ENCODE measurements at places on chromosomes 4 and X.

DNA sequence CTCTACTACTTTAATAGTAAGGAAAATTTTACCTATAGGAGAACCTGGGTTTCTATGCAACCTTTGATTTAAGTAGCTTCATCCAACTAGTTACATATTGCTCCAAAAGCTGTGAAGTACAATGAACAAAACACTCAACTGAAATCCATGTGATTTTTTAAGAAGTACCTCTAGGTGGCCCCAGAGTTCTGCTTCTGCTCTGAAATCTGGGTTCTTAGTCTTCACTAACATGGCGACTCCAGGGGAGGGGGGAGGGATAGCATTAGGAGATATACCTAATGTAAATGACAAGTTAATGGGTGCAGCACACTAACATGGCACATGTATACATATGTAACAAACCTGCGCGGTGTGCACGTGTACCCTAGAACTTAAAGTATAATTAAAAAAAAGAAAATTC lies 73.4 kb upstream of the MAGEB2 start:
- no peak for DNase-seq

GRCh38 chrX:69968950-69969349 lies 80.8 kb downstream of the AWAT2 start:
- DNase-seq: no peak

DNA sequence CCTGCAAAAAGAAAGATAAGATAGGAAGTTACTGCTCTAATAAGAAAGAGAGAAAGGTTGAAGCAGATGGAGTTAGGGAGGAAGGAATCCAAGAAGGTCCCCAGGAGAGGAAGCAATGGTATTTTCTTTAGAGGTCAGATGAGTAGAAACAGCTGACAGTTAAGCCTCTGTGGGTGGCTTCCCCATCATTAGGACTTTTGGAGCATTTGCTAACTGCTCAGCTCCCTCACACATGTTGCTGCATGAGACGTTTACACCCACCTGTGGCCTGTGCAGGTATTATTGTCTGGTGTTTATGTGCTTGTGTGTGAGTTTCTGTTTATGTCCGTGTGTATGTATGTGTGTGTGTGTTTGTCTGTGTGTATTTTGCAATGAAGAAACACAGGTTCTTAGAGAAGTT lies 346.8 kb downstream of the RAB28 start:
- no peak for DNase-seq

DNA sequence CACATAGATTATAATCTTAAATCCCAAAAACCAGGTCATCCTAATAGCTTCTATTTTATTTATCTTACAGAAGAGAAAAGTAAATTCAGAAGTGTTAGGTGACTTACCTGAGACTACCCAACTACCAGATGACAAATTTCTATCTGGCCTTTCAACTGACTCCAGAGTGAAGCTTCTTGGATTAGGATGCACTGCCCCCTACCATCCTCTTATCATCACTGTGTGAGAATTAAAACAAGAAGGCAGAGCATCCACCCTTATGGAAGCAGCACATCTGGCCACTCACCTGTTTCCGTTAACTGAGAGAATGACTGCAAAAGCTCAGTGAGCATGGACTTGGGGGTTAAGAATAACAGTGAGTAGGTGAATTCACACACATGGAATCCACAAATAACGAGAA lies 502.6 kb upstream of the TECRL start:
- no peak for DNase-seq

- no peak for DNase-seq
Observed at GRCh38 chrX:12007881-12008280, 130.4 kb upstream of the FRMPD4 start.

GRCh38 chrX:46198858-46199257 lies 346.4 kb downstream of the ZNF674 start:
- DNase-seq: no peak

DNA sequence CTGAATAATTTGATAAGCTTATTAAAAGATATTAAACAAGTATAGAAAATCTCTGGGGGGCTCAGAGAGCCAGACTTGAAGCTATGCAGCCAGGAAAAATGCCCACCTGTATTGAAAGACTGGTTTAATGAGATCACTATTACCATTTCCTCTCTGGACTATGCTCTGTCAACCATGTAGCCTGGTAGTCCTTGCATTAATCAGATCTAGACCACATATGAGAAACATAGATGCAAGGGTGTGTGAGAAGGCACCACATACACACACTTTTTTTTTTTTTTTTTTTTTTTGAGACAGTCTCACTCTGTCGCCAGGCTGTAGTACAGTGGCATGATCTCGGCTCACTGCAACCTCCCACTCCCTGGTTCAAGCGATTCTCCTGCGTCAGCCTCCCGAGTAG lies 75.9 kb upstream of the ATP8A1 start:
- DNase-seq: no peak

DNA sequence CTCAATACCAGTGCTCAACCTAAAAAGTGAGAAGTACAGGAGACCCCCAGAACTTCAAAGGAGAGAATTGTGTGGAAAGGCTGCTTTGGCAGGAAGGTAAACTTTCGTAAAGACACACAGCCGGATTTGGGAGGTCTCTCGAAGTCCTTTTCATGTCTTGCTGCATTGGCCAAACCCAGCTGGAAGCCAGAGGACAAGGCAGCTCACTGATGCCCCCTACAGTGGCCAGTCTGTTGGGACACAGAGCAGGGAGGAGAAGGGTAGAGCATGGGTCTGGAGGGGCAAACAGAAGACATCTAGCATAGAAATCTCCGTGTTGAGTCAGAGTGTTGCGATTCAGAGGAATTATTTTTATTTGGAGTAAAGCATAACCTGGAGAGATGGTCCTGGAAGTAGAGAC lies 198.9 kb downstream of the ANK2 start:
- DNase-seq: no peak

DNA sequence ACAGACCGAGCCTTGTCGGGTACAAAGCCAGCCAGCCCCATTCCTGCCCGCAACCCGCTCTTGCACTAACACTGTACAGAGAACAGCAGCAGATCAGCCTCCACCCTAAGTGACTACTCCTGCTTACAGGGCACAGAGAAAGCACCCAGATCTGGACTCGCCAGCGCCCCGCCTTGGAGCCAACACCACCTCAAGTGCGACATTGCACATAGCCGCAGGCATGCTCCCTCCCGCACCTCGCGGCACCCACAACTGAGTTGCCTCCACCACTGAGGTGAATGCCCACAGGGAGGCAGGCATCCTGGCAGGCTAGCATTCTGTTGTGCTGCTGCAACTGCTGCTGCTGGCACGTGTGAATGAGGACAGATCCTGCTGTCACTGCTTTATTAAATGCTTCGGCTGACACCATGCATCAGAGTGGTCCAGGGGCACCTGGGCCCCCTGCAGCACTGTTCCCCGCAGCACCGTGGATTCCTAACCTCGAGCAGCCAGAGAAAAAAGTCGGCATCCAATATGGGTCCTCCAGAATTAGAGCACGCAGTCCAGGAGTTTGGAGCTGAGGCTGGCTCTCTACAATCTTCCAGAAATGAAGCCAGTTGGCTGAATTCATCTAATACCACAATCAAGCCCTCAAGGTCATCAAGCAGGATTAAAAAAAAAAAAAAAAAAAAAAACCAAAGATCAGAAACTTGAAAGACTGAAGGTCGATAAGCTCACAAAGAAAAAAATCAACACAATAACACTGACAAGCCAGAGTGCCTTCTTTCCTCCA lies 352.9 kb downstream of the GASK1B start:
- no peak for DNase-seq

- no peak for DNase-seq
Observed at GRCh38 chr4:104064646-104065577, 345.1 kb upstream of the TACR3 start.

DNA sequence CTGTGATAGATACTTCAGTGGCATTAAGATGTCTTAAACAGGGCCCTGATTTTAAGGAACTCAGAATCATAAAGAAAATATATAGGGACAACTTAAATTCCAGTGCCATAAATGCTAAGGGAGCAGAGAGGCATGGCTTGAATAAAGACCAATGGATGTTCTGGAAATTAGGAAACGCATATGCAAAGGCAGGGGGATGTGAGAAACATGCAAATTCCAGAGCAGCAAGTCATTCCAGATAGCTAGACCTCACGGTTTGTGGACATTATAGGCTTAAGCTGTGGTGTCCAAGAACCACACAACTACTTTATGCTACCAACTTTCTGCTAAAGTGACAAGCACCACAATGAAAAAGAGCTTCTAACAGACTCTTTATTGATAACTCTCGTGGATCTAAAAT lies 132.6 kb upstream of the ANK2 start:
- no peak for DNase-seq

All from CD4-positive, alpha-beta T cell treated with Interleukin-17A for 1 hour (primary cell).